ENCODE measurements at places on chromosomes 4 and X. TPM values are rescaled to one million over a fixed set of nuclear protein-coding genes. Genes with fewer than 3 reads are reported as not detected.
A peak's percentile ranks its signal among the peaks of the same experiment; 100 is the strongest.

- no peak overlapping the region for H3K27ac ChIP-seq
- H3K4me3 ChIP-seq = no peak overlapping the region
- H3K36me3 ChIP-seq = no peaks in the 10 kb centered on the region
- peaks cover 10% of the 10 kb centered on the region for H3K4me1 ChIP-seq
Measured at GRCh38 chrX:136528645-136529315, 3.2 kb upstream of the VGLL1 start.

- H3K36me3 ChIP-seq = no peaks in the 10 kb centered on the region
- H3K4me3 ChIP-seq = no peak overlapping the region
- DNase-seq = no peak
- no peaks in the 10 kb centered on the region for H3K4me1 ChIP-seq
Measured at GRCh38 chr4:8079031-8079885, 79.4 kb downstream of the ABLIM2 start.

DNA sequence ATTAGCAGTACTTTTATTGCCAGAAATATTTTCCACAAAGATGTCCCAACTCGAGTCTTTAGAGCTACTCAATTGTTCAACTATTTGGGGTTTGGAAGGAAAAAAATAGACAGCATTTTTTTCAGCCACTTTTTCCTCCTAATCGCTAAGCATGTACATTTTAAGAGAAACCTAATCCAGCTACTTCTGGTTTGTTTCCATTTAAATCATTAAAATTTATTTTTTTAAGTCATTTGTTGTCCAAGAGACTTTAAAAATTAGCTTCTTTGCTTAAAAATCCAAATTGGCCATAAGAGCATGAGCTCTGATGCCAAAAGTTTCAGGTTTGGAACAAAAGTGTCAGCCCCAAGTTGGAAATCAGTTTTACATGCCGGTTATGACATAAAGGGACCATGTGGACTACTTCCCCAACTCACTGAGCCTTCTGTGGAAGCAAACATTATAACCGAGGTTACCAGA, 186.3 kb upstream of the INTU start:
- no peaks in the 10 kb centered on the region for H3K36me3 ChIP-seq
- H3K27me3 ChIP-seq = no peaks in the 10 kb centered on the region
- no peak for DNase-seq
- H3K27ac ChIP-seq = no peak overlapping the region
- no peaks in the 10 kb centered on the region for H3K4me1 ChIP-seq

- no peak overlapping the region for H3K27ac ChIP-seq
- no peak for DNase-seq
- no peaks in the 10 kb centered on the region for H3K4me1 ChIP-seq
- H3K36me3 ChIP-seq = no peaks in the 10 kb centered on the region
Measured at GRCh38 chr4:120158046-120158445, 91.4 kb upstream of the MAD2L1 start.

DNA sequence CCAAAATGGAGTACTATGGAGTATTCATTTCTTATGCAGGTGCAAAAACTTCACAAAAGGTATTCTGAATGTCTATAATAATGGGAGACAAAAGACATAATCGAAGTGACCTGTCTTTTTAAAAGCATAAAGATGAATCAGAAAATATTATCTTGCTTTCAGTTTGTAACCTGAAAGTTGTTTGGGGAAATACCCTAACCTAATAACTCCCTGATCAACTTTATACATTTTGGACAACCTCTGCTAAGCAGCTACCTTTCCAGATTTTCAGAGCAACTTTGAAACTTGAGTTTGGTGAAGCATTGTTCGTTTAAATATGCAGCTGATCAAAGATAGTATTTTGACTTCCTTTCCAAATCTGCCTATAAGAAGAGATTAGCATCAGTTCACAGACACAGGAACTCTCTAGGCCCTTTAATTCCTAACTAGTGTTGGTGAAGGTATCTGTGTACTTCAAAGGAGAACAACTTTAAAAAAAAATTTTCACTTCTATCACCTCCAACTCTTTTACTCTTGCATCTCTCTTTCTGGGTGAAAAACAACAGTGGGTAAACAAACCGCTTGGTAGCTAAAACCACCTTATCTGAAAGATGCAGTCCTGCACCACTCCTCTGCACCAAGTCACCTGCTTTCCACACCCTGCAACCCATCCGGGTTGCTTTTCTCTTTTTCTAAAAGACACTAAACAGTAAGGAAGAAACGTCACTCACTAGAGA, 26.5 kb downstream of the CD40LG start:
- no peak for DNase-seq
- no peak overlapping the region for H3K4me3 ChIP-seq
- no peaks in the 10 kb centered on the region for H3K36me3 ChIP-seq
- no peaks in the 10 kb centered on the region for H3K4me1 ChIP-seq

DNA sequence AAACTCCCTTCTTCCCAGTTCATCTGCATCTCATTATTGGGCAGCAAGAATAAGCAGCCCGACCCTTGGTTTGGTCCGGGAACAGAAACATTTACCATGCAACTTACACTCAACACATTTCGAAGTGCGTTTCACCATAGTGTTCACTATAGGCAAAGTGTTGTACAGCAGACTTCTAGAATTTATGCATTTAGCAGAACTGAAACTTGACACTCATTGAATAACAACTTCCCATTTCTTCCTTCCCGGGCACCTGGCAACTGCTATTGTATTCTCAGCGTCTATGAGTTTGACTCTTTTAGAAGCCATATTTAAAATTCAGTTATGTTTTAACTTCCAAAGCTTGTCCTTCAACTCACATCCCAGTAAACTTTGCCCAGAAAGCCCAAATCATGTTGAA, 840.6 kb downstream of the NLGN4X start:
- H3K27ac ChIP-seq = no peak overlapping the region
- no peak overlapping the region for H3K4me3 ChIP-seq
- H3K27me3 ChIP-seq = no peaks in the 10 kb centered on the region
- H3K4me1 ChIP-seq = no peaks in the 10 kb centered on the region
- H3K36me3 ChIP-seq = no peaks in the 10 kb centered on the region

GRCh38 chr4:74716436-74716765, 77.9 kb downstream of the BTC start:
- H3K4me1 ChIP-seq = peaks cover 12% of the 10 kb centered on the region
- peak overlapping the region; percentile 76 for H3K27ac ChIP-seq
- H3K4me3 ChIP-seq = no peak overlapping the region
- H3K27me3 ChIP-seq = no peaks in the 10 kb centered on the region
- H3K36me3 ChIP-seq = no peaks in the 10 kb centered on the region

Gene TLR8
- 0.50 TPM for total RNA-seq

Gene MYOZ2
- not detected for total RNA-seq

Gene DGAT2L6
- not detected for total RNA-seq

Measured in thyroid gland (tissue), 4 donors.